ENCODE measurements at places on chromosomes 12 and 14.

- DNase-seq, result no peak
These were observed 105.6 kb downstream of the GPR135 start for GRCh38 chr14:59359431-59360124.

DNA sequence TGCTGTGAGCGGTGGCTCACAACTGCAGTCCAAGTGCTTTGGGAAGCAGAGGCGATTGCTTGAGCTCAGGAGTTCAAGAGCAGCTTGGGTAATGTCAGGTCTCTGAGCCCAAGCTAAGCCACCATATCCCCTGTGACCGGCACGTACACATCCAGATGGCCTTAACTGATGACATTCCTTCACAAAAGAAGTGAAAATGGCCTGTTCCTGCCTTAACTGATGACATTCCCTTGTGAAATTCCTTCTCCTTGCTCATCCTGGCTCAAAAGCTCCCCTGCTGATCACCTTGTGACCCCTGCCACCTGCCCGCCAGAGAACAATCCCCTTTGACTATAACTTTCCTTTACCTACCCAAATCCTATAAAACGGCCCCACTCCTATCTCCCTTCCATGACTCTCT is 48.6 kb downstream of the SLC25A47 start:
- no peak for DNase-seq

DNA sequence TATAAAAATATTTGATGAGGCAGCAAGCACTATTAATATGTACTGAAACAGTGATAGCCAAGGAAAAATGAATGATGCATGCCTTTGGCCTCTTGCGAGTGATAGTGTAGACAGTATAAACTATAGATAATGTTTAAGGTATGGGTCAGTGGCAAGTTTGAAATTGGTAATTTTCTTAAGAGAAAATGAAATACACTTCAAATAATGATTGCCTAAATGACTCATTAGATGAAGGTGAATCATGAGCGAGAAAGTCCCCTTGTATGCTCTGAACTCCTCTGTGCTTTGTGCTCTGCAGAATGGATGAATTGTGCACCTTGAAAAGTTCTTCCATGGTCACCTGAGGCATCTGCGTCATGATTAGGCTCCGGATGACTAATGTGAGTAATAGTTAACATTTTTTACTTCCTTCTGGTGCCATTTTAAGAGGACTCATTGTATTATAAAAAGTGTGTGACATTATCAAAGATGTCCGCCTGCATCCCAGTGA is 84.9 kb upstream of the RTL1 start:
- no peak for DNase-seq

- no peak for DNase-seq
These were observed 9.0 kb upstream of the YLPM1 start for GRCh38 chr14:74754157-74754556.

DNA sequence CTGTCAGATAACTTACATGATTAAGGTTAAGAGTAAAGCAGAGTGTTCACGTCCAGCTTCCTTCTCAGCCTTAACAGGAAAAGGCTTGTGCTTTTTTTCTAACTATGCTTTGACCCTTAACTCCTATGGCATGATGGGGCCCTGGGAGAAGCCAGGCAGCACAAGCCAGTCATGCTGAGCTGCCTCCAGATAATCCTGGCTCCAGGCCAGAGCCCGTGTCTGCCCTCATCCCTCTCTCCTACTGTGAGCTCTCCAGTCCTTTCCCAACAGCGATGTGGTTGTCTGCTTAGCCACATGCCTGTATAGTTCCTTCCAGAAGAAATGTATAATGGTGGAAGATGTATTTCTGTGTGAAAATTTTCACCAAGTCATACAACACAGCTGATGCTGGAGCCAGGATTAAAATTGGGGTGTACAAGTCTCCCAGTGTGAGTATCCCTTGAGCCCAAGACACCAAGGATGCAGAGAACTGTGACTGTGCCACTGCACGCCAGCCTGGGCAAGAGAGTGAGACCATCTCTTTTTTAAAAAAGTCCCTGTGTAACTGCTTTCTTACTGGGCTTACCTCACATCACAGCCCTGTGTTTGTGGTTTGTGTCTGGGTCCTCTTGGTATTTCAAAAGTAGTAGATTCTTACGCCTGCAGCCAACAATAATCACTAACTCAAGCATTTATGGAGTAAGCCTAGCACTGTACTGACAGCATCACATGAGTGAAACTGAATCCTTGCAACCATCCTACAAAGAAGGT is 7.9 kb upstream of the ITFG2 start:
- no peak for DNase-seq

- no peak for DNase-seq
These were observed 96.7 kb downstream of the CCER1 start for GRCh38 chr12:90858252-90858651.

GRCh38 chr14:102138961-102139285 is 774 bp upstream of the WDR20 start:
- DNase-seq, result no peak

GRCh38 chr14:70148911-70149595 is 39.7 kb downstream of the SLC8A3 start:
- DNase-seq, result no peak

- DNase-seq, result no peak
These were observed 136.0 kb downstream of the ERC1 start for GRCh38 chr12:1127021-1127420.
